NCI-H1105 treated with DMSO at 0.1 percent for 48 hours (cell line): ENCODE measurements at places on chromosomes 5 and 9.

GRCh38 chr5:118789366-118789765 is 199.0 kb downstream of the DTWD2 start:
- DNase-seq: no peak

DNA sequence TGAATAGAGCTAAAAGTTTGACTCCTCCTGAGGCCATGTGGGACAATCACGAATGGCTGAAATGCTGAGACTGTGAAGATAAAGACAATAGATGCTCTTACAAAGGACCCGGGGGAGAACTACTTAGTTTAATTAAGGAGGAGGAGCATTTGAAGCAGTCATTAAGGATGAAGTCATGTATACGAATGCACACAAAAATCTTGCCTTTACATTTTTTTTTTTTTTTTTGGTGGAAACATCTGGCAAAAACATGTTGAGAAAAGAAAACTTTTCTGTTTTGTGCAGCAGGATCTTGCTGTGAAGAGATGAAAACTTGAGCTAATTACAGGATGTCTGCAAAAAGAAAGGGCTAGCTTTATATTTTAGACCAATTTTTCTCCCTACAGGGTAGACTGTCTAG is 42.3 kb upstream of the NR3C1 start:
- DNase-seq: no peak

DNA sequence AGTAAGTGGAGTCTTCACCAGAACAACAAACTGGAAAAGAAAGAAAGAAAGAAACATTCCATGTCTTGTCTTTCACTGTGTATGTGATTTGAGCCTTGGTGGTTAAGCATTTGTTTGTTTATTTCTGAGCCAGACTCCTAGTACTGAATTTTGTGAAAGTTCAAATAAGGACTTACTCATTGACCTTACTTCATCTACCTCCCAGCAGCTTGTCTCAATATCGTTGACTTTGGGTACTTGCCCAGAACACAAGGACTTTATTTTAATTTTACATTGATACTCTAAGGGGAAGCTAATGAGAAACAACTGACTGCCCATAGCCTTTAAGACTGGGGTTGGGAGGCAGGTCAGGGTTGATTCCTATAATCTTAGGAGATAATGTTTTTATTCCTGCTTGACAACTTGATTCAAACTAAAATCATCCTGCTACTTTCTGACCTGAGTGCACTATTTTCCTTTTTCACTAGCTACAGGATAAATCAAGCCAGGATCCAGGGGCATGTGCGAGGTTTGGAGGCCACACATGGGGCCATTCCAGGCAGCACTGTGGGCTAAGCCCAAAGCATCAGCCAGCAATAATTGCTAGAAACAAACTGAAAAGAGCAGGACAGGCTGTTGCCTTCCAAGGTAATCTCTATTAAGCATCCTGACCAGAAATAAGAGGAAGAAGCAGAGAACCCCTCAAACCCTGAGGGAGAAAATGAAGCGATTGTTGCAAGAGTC is 138.9 kb upstream of the RUSC2 start:
- no peak for DNase-seq

GRCh38 chr5:72799721-72800120 is 16.7 kb upstream of the TNPO1 start:
- no peak for DNase-seq

- DNase-seq: no peak
These were observed 591 bp downstream of the ABCA1 start for GRCh38 chr9:104927216-104927911.

DNA sequence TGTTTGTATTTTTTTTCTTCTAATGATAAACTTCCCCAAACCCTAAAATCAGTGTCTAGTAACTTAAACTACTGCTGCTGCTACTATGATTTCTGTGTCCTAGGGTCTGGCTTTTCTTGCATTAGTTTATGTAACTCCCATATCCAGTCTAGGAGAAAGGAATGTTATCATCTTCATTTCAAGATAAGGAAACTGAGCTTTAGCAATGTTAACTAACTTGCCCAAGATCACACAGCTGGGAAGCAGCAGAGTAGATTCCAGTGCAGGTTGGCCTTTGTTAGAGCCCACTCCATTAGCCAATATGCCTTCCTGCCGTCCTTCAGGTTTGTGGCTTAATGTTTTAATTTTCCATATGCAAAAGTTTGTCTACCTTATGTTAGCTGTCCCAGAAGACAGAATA is 10.4 kb downstream of the TMEM171 start:
- DNase-seq: no peak
